ENCODE measurements at places on chromosomes 7 and 10.

DNA sequence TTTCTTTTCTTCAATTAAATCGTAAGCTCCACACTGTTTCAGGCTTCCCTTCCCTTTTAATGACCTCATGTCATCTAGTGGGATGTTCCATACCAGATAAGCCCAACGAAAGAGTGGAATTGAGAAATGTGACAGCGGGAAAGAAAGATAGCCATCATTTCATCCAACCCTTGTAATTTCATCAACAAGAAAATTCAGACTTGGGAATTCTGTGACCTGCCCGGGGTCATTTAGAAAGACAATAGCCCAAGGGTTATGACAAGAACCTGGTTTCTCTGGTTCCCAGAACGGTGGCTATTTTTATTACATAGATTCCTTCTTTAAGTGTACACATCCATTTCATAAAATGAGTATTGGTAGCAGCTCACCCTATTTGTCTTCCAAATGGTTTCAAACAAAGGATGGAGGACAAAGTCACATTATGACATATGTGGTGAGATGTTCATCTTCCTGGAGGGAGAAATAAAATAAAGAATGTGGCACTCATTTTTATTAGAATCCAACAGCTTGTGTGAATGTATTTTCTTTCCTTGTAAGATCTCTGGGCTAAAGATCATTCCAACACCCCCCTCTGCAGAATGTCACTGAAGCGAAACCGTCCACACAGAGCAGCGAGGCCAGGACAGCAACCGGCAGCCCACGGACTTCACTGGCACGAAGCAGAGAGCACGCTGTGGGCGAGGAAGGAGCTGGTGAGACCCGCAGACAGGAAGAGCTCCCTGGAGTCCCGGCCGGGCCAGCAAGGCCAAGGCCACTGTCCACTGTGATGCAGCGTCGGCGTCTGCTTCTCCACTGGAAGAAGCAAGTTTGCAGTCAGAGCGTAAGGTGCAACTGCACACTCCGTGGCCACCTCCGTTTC, 199.9 kb downstream of the KLF6 start:
- DNase-seq = no peak

DNA sequence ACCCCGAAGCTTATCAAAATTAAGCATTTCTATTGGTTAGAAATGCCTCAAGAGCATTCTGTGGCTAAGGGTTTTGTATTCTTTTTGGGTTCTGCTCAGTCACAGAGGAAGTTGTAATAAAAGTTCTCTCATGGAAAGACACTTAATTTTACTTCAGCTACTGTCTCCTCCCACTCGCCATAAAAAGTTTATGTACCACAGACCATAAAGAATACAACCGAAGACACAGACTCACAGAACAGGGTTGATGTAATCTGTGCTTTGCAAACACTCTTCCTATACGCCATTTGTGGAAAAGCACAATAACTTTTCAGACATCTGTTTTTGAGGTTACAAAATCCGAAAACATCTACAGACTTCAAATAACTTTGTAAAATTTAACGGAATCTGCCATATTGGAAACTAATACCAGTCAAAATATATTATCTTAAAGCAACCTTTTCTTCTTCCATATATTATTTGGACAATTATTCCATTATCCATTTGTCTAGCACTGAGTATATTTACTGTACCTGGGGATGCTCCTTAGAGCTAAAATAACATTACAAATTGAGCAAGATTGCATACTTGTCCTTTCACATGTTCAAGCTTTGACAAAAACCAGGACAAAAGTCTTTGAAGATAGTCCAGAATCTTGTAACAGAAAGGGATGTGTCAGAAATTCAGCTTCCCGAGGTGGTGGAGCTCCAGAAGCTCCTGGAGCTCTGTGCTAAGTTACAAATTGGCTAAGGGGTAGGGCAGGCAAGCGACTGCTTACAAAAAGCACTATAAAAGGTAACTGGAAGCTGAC, 219.0 kb upstream of the MEOX2 start:
- no peak for DNase-seq

- no peak for DNase-seq
Measured at GRCh38 chr7:157397731-157398691, 61.2 kb downstream of the DNAJB6 start.

GRCh38 chr10:51301644-51302043, 227.4 kb downstream of the PRKG1 start:
- no peak for DNase-seq

DNA sequence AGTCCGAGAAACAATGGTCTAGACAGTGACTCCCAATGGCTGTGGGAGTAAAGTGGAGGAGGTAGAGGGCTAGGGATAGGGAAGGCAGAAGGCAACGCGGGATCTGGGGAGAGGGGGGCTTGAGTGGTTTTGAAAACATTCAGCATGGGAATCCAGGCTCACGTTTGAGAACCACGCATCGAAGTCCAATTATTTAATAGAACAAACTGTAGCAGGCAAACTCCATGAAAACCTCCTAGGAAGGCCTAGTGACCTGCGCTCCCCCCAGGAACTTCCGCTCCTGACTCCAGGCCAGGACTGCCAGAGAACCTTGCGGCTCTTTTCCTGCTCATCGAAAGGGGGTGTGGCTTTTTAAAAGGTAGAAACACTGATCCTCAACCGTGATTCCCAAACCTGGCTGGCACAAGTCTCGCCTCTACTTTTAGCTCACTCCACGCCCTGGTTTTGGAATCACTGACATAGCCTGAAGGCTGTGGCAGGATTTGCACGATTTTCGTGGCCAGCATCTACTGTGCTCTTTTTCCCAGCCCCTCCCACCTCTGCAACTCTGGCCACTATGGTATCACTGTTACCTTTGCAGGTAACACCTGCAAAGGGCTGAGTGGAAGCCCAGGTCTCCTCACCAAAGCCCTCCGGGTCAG, 43.4 kb downstream of the MYOF start:
- DNase-seq = no peak

DNA sequence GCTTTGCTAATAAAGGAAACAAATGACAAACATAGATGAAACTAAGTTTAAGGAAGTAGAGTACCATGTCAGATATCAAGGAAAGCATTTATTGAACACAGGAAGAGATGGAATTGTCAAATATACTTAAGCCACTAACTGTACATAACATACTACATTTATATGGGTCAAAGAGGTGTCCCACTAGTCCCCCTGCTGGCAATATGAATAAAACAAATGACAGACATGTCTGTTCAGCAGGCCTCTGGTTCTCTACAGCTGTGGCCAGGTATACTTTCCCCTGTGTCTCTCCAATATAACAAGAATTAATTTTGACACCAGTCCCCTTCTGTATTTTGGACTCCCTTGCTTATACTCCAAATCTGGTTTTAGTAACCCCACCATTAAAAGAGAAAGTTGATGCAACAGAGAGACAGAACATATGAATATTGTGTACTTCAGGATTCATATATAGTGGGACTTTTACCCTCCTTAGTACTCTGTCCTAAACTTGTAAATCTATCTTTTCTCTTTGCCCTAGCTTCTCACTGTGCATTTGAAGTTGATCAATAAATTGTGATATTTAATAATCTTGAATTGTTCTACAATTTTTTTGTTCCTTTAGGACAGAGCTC, 42.9 kb downstream of the CD36 start:
- DNase-seq = no peak

GRCh38 chr7:104362756-104363155, 34.4 kb downstream of the LHFPL3 start:
- DNase-seq = no peak

GRCh38 chr7:45027774-45028114, 27.7 kb downstream of the CCM2 start:
- DNase-seq = no peak

DNA sequence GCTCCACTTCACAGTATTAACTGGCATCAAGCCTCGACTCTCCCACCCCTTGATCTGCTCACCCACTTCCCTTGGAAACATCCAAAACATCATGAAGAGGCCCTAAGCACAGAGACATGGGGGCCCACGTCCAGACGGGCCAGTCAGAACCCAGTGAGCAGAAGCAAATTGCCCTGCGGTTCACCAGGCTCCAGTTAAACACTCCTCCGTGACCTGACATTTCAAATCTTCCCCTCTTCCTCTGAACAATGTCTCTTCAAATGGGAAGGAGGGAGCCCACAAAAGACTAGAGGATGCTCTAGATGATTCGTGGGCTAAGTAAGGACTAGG, 44.8 kb downstream of the CLEC2L start:
- DNase-seq = no peak

- DNase-seq = no peak
Measured at GRCh38 chr7:150322114-150322832, 882 bp upstream of the LRRC61 start.

GRCh38 chr7:30470771-30471170, 7.8 kb downstream of the NOD1 start:
- no peak for DNase-seq

- DNase-seq = no peak
Measured at GRCh38 chr10:68073631-68074030, 1.5 kb downstream of the HERC4 start.

DNA sequence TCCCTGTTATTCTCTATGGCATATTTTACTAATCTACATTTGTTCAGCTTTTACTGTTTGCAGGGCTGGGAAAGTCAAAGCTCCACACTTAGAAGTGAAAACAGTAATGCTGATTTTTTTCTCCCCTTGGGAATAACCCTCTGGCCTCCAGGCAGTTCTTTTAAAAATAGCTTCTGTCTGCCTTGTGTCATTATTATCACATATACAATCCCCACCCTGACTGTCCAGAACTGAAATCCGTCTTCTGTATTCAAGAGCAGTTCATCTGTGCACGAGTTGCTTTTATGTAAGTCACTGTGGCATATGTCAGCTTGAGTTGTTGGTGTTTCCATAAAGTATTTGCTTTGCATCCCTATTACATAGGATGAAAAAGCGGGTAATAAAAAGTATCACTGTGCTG, 1221.1 kb upstream of the CELF2 start:
- no peak for DNase-seq

DNA sequence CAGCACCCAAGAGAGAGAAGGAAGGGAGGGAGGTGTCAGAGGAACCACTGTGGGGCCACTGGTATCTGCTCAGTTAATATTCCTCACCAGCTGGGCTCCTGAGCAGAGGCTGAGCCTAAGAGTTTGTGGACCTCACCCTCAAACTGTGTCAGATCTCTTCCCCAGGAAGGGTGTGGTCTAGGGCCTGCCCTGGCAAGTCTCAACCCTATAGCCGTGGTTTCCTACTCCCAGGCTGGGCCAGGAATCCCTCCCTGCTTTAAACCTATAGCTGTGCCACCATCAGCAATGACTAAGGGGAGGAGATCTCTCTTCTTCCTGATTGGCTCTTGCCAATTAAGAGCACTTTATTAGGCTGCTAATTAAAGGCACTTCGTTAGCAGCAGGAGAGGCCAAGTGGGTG, 29.9 kb downstream of the POLL start:
- DNase-seq = no peak

DNA sequence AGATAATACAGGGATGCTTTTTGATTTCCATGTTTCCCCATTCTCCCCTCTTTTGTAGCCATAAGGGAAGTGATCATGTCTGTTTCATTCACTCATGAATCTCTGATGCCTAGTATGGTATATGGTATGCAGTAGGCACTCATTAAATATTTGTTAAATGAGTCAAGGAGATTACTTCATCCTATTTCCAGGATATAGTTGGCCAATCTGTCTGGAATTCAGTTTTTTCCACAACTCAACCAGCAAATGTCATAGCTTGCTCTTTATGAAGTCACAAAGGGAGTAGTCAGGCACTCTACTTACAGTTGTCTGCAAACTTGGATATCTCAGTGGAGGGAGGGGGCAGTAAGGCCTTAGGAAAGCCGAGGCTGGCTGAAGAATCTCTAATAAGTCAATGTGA, 853.6 kb downstream of the LRMDA start:
- no peak for DNase-seq

DNA sequence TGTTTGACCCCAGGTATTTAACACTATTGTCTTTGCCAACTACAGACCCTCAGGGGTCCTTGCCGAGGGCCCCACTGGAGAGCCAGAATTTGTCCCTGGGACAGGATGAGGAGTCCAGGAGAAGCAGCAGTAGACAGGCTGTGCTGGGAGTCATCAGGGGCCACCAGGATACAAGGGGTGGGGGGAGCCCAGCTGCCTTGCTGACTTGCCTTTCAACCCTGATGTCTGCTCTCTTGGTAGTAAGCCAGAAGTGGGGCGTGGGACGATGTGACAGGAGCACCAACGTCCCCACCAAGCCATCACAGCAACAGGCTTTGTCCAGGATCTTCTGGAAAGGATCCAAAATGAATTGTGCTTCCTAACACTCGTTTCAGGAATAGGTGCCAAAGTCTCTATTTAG, 62.4 kb upstream of the CDCA7L start:
- DNase-seq = no peak

DNA sequence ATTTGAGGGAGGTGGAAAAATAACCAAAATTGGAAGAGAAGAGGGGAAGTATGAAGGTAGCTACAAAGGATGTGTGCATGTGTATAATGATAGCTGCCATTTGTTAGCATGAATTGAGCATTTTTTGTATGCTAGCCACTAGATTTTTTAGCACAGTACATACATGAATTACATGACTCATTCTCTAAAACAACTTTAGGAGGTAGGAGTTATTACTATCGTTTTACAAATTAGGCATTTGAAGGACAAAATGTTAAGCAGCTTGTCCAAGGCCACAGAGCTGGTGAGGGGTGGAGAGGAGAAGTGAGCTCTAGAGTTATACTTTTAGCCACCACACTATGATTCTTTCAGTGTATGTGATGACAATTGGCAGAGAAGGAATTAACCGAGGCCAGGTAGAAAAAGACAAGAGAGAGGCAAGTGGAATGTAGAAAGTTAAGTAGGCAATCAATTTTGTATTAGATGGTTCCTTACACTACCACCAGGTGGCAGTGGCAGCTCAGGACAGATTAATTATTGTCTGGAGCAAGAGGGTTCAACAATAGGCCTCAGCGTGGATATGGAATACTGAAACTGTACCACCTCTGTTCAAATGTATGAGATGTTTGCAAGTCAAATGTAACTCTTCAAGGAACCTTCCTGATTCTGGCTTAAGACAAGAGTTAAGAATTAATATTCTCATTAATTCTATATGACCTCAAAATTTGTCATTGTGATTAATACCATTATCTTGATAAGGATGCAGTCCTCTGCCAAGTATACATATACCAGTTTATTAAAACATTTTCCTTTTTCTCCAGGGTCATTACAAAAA, 128.0 kb downstream of the MBL2 start:
- DNase-seq = no peak

- no peak for DNase-seq
Measured at GRCh38 chr7:124713086-124713485, 52.5 kb downstream of the GPR37 start.

GRCh38 chr10:5500162-5500670, 846 bp upstream of the CALML5 start:
- DNase-seq = no peak

GRCh38 chr10:115882021-115882420, 391.0 kb downstream of the GFRA1 start:
- DNase-seq = no peak

All from stimulated activated CD8-positive, alpha-beta memory T cell treated with anti-CD3 and anti-CD28 coated beads, Interleukin-4, amount 100 ng/mL, for 1 hour (primary cell).